Activated T-cell treated with anti-CD3 and anti-CD28 coated beads for 4 hours (primary cell): ENCODE measurements at places on chromosomes 2 and 18.

GRCh38 chr2:119181791-119182445, 23.4 kb upstream of the C1QL2 start:
- no peak for DNase-seq

GRCh38 chr2:64223055-64223454, 78.8 kb upstream of the PELI1 start:
- no peak for DNase-seq

DNA sequence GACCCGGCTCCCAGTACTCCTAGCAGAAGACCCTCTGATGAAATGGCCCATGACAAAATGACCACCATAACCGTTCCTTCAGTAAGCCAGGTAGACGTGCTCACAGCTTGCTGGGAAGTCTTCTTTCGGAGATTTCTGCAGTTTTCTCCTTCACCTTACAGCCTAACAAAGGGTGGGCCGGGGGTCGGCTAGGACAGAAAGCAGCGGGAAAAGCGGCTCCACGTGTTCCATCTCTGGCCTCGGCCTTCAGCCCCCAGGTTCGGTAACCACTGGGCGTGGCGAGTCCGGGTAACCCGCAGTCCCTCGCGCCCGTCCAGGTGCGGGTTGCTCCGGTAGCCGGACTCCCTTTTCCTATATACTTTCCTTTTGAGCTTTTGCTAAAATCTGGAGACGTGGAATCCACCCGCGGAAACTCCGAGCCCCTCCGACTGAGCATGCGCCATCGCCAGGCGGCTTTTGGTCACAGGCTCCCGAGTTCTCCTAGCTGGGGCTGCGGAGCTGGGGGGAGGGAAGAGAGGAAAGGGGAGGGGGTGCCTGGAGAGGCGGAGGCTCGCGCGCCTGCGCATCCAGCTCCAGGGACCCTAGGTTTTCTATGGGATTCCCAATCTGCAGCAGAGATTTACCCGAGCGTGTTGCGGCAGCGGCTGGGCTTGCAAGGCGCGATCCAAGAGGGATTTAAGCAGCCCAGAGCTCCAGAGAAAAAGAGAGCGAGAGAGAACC, at the start of gene VSNL1:
TSS of gene VSNL1 (plus strand) at position 604 of the 720 bp plus-strand sequence. CDS start 51,379 bp downstream, outside the sequence.
- DNase-seq, result no peak

GRCh38 chr2:47034973-47035609, 119.5 kb upstream of the MCFD2 start:
- no peak for DNase-seq

- no peak for DNase-seq
These were observed 188.9 kb downstream of the SH3BP4 start for GRCh38 chr2:235140801-235141081.

- DNase-seq, result no peak
These were observed 154.0 kb downstream of the WDPCP start for GRCh38 chr2:63434024-63435001.

DNA sequence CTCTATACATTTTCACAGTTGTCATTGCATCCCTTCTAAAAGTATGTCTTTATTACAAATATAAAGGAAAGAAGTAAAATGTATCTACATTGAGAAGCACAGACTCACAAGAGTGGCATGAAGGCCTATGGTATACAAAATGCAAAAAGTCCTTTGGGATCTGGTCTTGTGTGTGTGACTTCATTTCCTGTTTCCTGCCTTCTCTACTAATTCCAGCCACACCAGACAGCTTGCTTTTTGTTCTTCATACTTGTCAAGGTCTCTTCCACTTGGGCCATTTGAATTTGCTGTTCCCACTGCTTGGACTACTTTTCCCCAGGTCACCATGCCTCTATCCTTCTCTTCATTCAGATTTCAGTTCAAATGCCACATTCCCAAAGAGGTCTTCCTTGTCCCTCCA, 6.7 kb upstream of the PNO1 start:
- DNase-seq, result no peak

- DNase-seq, result no peak
These were observed 292.1 kb downstream of the ETAA1 start for GRCh38 chr2:67689186-67689585.

GRCh38 chr18:46080156-46080555, 8.1 kb upstream of the PSTPIP2 start:
- no peak for DNase-seq

GRCh38 chr2:216416571-216417307, 4.5 kb downstream of the SMARCAL1 start:
- DNase-seq, result no peak

DNA sequence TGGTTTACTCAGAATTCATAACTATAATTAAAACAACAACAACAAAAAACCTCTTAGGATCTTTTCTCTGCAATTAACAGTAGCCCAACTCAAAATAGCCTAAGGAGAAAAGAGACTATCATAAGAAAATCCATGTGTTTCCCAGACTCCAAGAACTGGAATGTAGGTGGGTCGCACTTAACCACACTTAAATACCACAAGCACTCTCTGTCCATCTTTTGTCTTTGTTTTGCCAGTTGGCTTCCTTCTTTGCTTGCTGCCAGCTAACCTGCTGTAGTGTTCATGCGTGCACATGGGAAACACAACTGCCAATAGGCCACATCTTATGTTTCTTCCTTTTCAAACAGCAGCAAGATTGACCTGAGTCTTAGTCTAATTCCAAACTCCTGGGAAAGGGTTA, 24.1 kb upstream of the ACVR1 start:
- no peak for DNase-seq

- DNase-seq, result no peak
These were observed 53.1 kb downstream of the MYO1B start for GRCh38 chr2:191298306-191298705.

- DNase-seq, result no peak
These were observed 47.3 kb upstream of the SNTG2 start for GRCh38 chr2:903223-903900.

- DNase-seq, result peak; percentile 14
These were observed 2.0 kb downstream of the PHLPP1 start for GRCh38 chr18:62717169-62717924.

DNA sequence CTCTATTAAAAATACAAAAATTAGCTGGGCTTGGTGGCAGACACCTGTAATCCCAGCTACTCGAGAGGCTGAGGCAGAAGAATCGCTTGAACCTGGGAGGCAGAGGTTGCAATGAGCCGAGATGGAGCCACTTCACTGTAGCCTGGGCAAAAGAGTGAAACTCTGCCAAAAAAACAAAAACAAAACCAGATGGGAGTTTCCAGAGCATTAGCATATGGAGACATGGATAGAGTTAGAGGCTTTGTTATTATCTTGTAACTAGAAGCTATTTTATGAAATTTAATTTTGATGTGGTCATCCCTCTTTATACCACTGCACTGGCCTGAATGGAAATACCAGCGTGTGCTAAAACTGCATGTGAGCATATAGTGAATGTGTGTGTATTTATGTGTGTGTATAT, 58.9 kb downstream of the TRAPPC8 start:
- DNase-seq, result no peak

GRCh38 chr2:148351437-148352143, 293.0 kb upstream of the EPC2 start:
- DNase-seq, result no peak

DNA sequence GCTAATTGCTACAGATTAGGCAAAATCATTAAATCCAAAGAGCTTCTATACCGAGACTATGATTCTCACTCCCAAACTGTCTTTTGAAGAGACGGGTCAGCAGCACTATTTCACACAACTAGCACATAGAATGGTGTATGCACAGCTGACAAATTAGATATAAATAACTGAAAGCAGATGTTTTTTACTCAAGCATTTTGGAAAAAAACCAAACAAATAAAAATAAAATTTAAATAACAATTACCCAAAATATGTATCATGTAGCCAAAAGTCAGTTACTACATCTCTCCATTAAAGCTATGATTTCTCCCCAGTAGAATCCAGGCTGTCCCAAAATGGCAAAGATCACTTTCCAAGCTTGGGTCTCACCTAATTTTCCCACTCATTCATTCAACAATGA, 107.9 kb downstream of the TMEM163 start:
- no peak for DNase-seq

DNA sequence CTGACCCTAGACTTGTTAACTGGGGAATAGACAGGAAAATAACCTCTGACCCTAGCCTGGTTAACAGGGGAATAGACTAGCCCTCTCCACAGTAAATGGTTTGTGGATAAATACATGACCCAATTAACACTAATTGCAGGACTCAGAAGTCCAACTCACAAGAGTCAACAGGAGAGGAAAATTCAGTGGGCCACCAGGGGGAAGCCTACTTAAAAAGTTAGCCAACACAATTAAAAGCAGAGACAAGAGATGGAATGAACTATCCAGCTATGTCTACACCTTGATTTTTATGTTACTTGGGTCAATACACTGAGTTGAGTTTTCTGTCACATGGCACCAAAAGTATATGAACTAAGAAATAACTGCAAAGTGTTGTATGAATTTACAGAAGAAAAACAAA, 158.8 kb upstream of the SLC39A10 start:
- peak; percentile 63 for DNase-seq

GRCh38 chr18:24429188-24429587, 2.7 kb downstream of the IMPACT start:
- no peak for DNase-seq

DNA sequence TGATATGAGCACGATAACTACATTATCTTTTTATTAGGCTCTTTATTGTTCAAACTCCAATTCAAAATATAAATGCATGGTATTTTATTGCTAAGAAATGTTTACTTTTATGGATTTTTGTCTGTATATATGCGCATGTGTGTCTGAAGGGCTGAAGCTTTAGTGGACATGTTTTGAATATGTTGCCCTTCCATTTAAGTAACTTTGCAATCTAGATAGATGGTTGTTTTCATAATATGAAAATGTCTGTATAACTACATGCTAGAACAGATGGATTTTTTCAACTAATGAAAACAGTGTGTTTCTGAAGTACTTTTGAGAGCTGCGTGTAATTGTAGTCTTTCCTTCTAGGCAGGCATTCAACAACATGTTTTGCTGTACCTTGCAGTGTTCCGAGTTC, 18.7 kb downstream of the DCAF17 start:
- no peak for DNase-seq

DNA sequence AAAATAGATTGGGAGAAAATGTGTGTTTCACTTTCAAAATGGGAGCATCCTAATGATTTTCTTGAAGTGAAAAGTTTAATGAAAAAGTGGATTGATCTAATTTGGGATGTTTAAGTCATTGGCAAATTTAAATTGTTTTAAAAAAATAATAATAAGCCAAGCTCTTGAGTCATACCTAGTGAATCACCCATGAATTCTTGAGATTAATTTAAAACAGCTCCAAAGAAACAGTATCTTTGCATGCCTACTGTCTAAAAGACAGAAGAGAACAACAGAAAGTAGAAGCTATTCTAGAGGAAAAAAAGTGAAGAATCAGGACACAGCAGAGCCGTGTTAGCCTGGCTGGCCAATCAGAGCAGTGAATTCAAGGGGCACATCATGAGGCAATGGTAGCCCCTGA, 7.7 kb downstream of the ACVR1C start:
- DNase-seq, result no peak

- no peak for DNase-seq
These were observed 964.9 kb upstream of the ACVR2A start for GRCh38 chr2:146879882-146880281.
